Activated B cell treated with CpG ODN at 0.5 μM for 24 hours (primary cell): ENCODE measurements at places on chromosomes 13 and 19. TPM values are rescaled to one million over a fixed set of nuclear protein-coding genes. Genes with fewer than 3 reads are reported as not detected.

GRCh38 chr19:58498316-58499020 lies 13.3 kb downstream of the SLC27A5 start:
- no peaks in the 10 kb centered on the region for H3K27me3 ChIP-seq
- H3K27ac ChIP-seq, result peak overlapping the region; percentile 90
- H3K4me3 ChIP-seq, result peak overlapping the region; percentile 92
- peaks cover 24% of the 10 kb centered on the region for H3K4me1 ChIP-seq
- H3K36me3 ChIP-seq, result peaks cover 2% of the 10 kb centered on the region

Gene DIAPH3
- total RNA-seq, result 0.38 and 0.66 TPM in 2 replicates

DNA sequence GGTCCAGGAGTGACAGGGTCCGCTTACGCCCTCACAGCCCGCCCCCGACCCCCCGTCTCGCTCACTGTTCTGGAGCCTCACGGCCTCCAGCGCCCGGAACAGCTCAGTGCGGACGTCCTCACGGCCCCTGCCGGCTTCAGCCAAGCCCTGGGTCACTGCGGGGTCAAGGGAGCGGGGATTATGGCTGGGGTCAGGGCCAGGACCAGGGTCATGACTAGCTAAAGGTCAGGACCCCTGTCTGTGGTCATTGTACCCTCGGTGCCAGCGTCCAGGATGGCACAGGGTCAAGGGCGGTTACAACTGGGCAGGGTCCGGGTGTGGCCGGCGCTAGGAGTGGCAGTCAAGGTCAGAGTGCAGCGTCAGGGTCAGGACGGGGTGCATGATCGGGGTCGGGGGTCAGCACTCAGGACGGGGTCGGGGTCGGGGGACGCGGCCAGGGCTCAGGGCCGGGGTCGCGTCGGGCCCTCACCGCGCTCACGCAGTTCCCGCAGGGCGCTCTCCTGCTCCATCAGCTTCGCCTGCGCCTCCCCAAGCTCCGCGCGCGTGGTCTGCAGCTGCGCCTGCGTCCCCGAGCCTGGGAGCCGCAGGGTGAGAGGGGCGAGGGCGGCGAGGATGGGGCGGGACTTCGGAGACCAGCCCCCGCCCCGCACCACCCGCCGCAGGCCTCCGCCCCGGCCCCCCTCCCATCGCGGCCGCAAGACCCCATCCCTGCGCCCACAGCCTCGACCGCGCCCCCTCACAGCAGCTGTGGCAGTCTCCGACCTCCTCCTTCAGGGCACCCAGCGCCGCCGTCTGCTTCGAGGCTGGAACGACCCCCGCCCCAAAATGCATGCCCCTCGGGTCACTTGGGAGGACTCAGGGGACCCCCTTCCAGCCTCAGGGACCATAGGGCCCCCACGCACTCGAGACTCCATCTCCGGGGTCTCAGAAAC lies 1.4 kb downstream of the CLEC4G start:
- H3K36me3 ChIP-seq, result no peaks in the 10 kb centered on the region
- no peak overlapping the region for H3K27ac ChIP-seq
- peaks cover 28% of the 10 kb centered on the region for H3K27me3 ChIP-seq
- DNase-seq, result no peak
- H3K4me3 ChIP-seq, result peak overlapping the region; percentile 70

GRCh38 chr19:3609779-3610719 lies 3.4 kb upstream of the TBXA2R start:
- peaks cover 1% of the 10 kb centered on the region for H3K27me3 ChIP-seq
- no peak for DNase-seq
- H3K4me3 ChIP-seq, result no peak overlapping the region
- H3K4me1 ChIP-seq, result peaks cover 15% of the 10 kb centered on the region

DNA sequence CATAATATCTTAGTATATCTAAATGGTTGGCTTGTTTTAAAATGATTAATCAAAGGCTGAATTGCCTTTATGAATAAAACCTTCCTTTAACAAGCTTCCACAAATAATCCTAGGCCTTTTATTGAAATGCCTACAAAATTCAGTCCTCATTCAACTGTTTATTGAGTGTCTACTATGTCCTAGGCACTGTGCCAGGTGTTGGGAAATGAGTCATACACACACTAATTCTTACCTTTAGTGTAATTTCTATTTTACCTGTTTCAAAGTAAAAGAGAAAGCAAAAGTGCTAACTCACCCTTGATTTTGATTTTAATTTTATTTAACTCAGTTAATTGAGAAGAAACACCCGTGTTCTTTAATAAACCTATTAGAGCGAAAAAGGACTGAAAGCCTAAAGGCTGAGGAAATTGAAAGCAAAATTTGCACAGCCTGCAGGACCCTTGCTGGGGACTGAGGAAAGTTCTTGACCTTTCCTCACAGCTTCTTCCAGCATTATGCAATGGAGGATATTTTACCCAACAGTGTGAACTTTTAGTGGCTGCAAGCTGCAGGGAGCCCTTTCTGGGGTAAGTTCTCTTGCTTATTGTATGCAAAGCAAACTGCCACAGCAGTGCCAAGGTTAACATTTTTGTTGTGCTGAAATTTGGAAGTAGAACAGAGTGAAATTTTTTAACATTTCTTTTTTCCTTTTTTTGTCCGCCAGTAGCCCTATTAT lies 83.1 kb downstream of the B3GLCT start:
- peaks cover 33% of the 10 kb centered on the region for H3K36me3 ChIP-seq
- H3K4me3 ChIP-seq, result no peak overlapping the region
- H3K27ac ChIP-seq, result no peak overlapping the region
- no peaks in the 10 kb centered on the region for H3K27me3 ChIP-seq

DNA sequence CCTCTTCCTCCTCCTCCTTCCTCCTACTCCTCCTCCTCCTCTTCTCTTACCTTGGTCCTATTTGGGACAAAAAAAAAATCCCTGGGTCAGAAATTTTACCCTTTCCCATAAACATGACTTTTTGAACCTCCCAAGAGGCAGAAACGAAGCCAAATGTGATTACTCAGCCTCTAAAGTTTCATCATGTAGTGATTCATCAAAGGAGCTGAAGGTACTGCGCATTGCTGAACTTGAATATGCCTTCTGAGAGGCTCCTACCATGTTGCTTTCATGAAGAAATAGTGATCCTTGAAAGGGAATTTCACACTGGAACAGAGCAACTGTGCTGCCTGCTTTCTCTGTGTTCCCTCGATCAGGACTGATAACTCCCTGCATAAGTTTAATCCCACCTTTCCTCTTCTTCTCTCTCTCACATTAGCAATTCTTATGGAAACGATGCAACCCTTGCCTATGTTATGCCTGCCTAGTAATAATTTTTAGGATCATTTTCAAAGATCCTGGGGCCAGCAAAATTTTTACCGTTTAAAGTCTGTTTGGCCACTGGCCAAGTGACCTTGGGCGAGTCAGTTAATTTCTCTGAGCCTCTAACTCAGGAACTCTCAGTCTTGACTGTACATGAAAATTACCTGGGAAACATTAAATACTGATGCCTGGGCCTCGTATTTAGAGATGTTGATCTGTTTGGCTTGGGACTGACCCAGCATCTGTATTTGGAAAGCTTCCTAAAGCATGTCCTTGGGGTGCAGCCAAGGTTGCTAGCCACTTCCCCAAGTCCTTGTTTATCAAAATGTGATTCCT lies 149.5 kb downstream of the DCT start:
- no peak for DNase-seq
- no peak overlapping the region for H3K27ac ChIP-seq
- H3K27me3 ChIP-seq, result no peaks in the 10 kb centered on the region
- no peak overlapping the region for H3K4me3 ChIP-seq
- H3K36me3 ChIP-seq, result no peaks in the 10 kb centered on the region
- H3K4me1 ChIP-seq, result peaks cover 38% of the 10 kb centered on the region

- DNase-seq, result no peak
- peaks cover 51% of the 10 kb centered on the region for H3K4me1 ChIP-seq
- H3K4me3 ChIP-seq, result no peak overlapping the region
- peaks cover 13% of the 10 kb centered on the region for H3K36me3 ChIP-seq
Measured at GRCh38 chr13:41313117-41313516, 2.0 kb downstream of the NAA16 start.

DNA sequence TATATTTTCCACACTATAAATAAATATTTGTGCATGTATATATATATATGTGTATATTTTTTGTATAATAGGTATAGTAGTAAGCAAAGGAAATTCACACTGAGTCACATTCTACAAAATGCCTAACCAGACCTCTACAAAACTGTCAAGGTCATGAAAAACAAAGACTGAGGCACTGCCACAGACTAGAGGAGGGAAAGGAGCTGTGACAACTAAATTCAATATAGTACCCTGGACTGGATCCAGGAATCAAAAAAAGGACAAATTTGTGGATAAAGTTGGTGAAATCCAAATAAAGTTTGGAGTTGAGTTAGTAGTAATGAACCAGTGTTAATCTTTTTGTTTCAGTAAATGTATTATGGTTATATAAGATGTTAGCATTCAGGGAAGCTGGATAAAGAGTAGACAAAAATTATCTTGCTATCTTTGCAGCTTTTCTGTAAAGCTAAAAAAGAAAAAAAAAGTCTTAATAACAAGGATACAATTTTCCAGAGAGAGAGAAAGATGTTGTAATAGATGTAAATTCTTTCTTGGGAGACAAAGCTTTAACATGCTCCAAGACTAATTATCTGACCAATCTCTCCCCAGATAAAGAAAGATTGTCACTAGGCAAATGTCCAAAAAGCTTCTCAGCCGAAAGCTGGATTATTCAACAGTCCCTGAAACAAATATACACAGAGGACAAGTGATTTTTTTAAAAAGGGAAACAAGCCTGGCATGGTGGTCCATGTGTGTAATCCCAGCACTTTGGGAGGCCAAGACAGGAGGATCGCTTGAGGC lies 19.1 kb downstream of the SYDE1 start:
- H3K27me3 ChIP-seq, result peaks cover 4% of the 10 kb centered on the region
- H3K4me1 ChIP-seq, result peaks cover 17% of the 10 kb centered on the region

Gene ZNF729
- total RNA-seq, result not detected in 2 replicates

DNA sequence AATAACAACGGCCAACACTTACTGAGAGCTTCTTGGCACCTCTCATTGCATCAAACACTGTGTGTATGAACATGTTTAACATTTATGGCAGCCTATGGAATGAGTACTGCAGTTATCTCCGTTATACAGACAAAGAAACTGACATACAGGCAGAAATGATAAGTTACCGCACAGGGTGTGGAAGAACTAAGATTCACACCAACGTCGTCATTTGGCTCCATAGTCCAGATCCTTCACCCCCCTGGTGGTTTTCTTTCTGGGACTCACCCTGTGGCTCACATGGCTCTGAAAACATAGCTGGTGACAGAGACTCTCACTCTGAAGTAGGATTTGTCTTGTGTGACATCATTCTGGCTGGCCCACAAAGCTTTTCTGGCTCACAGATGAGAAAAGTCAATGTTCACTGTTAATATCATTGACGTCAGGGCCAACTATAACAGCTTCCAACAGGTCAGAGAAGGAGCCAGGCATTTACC lies 230.1 kb downstream of the DLEU7 start:
- no peak overlapping the region for H3K4me3 ChIP-seq
- no peaks in the 10 kb centered on the region for H3K27me3 ChIP-seq
- no peaks in the 10 kb centered on the region for H3K36me3 ChIP-seq
- no peak for DNase-seq
- no peak overlapping the region for H3K27ac ChIP-seq

- H3K4me3 ChIP-seq, result no peak overlapping the region
- H3K36me3 ChIP-seq, result no peaks in the 10 kb centered on the region
- H3K27ac ChIP-seq, result no peak overlapping the region
- DNase-seq, result no peak
- peaks cover 36% of the 10 kb centered on the region for H3K27me3 ChIP-seq
Measured at GRCh38 chr13:36915106-36915505, 4.9 kb downstream of the SMAD9 start.

Gene IRS2
- total RNA-seq, result 4.2 and 4.4 TPM in 2 replicates

- no peak overlapping the region for H3K4me3 ChIP-seq
- H3K27me3 ChIP-seq, result no peaks in the 10 kb centered on the region
- no peak for DNase-seq
- peaks cover 2% of the 10 kb centered on the region for H3K4me1 ChIP-seq
Measured at GRCh38 chr19:11861301-11861700, 12.8 kb downstream of the ZNF439 start.

Gene HOMER3
- total RNA-seq, result 1.9 and 2.3 TPM in 2 replicates

- H3K4me3 ChIP-seq, result peak overlapping the region; percentile 69
- no peaks in the 10 kb centered on the region for H3K27me3 ChIP-seq
- peaks cover 37% of the 10 kb centered on the region for H3K36me3 ChIP-seq
- no peak overlapping the region for H3K27ac ChIP-seq
- H3K4me1 ChIP-seq, result peaks cover 18% of the 10 kb centered on the region
- no peak for DNase-seq
Measured at GRCh38 chr19:4671185-4671851, 1.2 kb upstream of the MYDGF start.

Gene NXNL1
- total RNA-seq, result not detected in 2 replicates

- H3K4me1 ChIP-seq, result no peaks in the 10 kb centered on the region
- H3K4me3 ChIP-seq, result no peak overlapping the region
- no peaks in the 10 kb centered on the region for H3K36me3 ChIP-seq
- H3K27ac ChIP-seq, result no peak overlapping the region
- no peak for DNase-seq
Measured at GRCh38 chr13:105952233-105952972, 583.1 kb downstream of the EFNB2 start.

DNA sequence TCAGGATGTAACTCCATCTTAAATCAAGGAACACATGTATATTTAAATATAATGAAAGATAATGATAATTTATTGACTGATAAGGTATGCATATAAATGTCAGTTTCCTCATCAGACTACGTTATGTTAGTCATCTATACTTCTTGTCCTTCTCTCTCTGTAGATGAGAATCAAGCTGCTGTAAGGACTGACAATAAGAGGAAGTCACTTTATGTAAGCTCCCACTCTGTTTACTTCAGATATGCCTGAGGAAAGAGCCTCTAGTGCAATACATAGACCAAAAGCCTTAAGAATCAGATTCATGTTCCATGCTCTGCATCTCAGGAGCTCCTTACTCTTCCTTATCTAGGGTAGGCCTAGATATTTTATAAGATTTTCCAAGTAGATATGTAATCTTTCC lies 9.6 kb upstream of the SLITRK6 start:
- H3K27me3 ChIP-seq, result no peaks in the 10 kb centered on the region
- no peak overlapping the region for H3K4me3 ChIP-seq
- H3K27ac ChIP-seq, result no peak overlapping the region
- no peaks in the 10 kb centered on the region for H3K4me1 ChIP-seq

Gene IGFL3
- total RNA-seq, result not detected in 2 replicates

DNA sequence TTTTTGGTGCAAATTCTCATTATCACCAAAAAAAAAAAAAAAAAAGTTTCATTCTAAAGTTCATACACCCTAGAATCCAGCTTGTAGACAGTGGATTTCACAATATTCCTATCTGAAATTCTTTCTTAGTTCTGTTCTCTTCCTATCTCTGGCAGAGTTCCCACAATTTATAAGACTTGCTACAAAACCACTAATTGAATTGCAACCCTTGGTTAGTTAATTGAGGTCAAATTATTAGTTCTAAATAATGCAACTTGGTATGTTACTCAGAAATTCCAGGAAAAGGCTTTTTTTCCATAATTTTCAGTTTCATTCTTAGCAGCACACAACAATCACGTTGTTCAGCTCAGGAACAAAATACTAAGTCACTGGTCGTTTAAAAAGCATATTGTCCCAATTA lies 58.5 kb downstream of the SPATA13 start:
- H3K36me3 ChIP-seq, result no peaks in the 10 kb centered on the region
- no peaks in the 10 kb centered on the region for H3K27me3 ChIP-seq
- H3K27ac ChIP-seq, result no peak overlapping the region
- H3K4me3 ChIP-seq, result no peak overlapping the region
- peaks cover 52% of the 10 kb centered on the region for H3K4me1 ChIP-seq

Gene CDX2
- not detected in 2 replicates for total RNA-seq
